NCI-H345 (cell line): ENCODE measurements at places on chromosomes 7 and 10.

DNA sequence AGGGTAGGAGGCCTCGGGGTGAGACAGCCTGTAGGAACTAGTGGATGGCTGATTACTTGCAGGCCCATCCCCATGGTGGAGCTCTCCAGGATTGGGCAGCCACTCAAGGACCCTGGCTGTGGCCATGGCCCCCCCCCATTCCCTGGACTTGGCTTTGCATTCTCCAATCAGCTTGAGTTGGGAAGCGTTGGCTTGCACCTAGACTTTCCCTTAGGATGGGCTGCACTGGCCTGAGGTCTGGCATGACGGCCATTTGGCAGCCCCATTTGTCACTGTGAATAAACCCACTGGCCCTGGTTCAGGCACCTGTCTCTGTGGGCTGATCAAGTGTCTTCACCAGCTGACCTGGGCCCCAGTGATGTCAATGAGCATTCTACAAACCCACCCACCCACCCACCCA lies 41.4 kb downstream of the RAMP3 start:
- DNase-seq: no peak

DNA sequence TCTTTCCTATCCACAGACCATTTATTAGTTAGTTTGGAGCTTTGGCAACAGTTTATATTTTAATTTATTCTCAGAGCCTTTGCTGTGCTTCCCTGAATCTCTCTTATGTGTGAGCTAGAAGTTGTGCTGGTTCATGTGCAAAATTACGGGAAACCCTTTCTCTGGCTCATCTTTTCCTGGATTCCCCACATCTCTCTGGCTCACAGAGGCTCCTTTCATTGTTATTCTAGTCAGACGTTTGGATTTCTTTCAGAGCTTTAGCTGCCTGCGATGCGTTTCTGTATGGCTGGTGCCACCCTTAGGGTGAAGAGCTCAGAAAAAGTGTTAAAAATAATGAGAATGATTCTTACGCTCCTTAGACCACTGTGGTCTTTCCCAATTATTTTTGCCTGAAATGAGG lies 53.3 kb downstream of the TPST1 start:
- DNase-seq: no peak

GRCh38 chr7:47254081-47254977 lies 327.6 kb downstream of the TNS3 start:
- peak; percentile 66 for DNase-seq

- DNase-seq: no peak
These were observed 2.6 kb downstream of the GOLGA7B start for GRCh38 chr10:97852277-97852676.

- DNase-seq: no peak
These were observed 208.3 kb downstream of the CELF2 start for GRCh38 chr10:11225935-11226334.

GRCh38 chr7:55162476-55162875 lies 143.7 kb downstream of the EGFR start:
- DNase-seq: no peak

DNA sequence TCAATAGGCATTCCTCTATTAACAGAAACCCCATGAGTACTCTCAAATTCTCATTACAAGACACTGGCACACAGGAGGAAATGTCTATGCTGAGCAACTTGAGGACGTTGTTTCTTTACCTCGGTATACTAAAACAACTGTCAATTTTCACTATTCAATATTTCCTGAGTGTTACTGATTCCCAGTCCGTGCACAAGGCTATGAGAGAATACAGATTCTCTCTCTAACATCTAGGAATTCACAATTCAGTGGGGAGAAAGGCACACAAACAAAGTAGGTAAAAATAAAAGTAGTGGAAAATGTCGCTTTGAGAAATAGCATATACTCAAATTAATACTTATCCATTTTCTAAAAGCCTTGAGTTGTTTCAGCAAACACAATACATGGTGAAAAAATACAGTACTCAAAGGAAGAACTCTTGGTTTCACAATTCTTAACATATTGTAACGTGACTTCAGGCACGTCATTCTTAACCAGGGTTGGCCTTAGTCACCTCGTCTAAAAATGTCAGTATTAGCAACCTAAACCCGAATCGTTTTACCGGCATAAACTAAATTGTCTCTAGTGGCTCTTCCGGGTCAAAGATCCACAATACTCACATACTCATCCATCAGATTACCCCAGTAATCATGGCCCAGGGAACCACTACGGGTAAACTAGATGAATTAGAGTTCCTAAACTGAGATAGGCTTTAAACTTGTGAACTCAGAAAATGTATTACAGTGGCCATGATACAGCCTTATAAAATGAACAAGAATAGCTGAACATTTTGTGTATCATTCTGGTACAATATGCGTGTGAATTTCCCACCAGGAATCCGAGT lies 1.5 kb downstream of the IPMK start:
- no peak for DNase-seq
